ENCODE measurements at places on chromosomes 16 and 17.

DNA sequence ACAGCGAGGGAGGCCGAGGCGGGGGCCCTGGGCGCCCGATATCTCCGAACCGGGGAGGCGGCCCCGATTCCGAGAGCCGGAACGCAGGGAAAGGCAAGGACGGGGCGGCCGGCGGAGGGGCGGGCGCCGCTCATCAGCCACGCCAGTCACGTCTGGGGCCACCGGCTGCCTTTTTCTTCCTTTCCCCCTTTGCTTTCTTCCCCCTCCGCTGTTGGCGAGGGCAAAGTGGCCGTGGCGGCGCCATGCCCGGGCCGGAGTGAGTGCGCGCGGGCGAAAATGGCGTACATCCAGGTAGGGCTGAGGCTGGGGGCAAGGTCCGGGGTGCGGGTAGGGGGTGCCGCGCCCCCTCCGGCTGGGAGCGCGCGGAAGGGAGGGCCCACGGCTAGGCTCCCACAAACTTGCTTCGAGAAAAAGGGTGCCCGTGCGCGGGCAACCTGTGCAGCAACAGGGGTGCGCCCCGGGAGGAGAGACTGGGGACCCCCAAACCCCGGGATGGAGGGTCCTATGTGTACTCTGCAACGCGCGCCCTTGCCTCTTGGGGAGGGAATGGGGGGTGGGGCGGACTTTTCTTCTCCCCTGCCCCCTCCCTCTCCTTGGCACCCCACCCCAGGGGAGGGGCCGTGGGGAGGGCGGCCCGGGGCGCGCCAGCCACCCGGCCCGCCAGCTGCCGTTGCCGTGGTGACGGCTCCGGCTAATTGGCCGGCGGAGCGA lies 486 bp downstream of the SYT17 start:
- peak; percentile 76 for DNase-seq

GRCh38 chr17:82441691-82442487 lies 8.7 kb downstream of the CYBC1 start:
- no peak for DNase-seq

DNA sequence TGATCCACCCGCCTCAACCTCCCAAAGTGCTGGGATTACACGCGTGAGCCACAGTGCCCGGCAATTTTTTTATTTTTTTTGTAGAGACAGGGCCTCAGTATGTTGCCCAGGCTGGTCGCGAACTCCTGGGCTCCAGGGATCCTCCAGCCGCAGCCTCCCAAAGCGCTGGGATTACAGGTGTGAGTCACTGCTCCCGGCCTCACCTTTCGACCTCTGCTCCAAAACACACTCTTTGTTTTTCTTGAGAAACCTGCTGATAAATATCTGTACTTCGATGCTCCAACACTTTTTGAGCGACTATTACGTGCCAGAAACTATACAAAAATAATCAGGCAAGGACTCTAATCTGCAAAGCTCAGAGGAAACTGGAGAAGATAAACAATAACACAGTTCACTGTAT lies 1.0 kb downstream of the MED1 start:
- no peak for DNase-seq

DNA sequence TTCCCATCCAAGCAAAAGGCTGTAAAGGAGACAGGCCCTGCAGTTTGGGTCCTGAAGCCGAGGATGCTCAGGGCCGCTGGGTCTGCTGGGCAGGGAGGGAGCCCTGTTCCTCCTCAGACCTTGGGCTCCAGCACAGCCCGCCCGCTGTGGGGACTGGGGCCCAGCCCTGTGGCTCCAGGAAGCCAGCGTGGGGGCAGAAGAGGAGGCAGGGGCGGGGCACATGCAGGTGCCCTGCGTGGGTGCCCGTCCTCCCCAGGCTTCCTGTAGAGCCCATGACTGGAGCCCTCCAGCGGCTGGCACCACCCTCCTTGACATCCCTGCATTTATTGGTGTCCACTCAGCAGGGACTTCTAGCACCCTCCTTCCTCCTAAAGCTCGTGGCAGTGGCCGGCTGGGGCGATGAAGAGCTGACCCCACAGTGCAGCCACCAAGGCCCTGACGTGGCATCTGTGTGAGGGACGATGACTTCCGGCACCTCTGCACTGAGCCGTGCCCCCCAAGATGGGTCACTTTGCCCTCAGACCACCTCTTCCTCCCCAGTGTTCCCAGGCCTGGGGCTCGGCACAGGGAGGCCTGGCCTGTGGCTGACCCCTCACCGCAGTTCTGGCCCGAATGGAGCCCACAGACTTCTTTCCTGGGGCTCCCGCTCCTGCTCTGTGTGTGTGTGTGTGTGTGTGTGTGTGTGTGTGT lies 9.9 kb downstream of the PRSS27 start:
- DNase-seq: no peak

- peak; percentile 82 for DNase-seq
Observed at GRCh38 chr16:1108299-1109252, 12.5 kb upstream of the C1QTNF8 start.

GRCh38 chr16:54373534-54374520 lies 87.2 kb upstream of the IRX3 start:
- no peak for DNase-seq

GRCh38 chr16:72142476-72142875 lies 29.5 kb downstream of the PMFBP1 start:
- no peak for DNase-seq

GRCh38 chr16:55115506-55115905 lies 184.8 kb downstream of the IRX5 start:
- no peak for DNase-seq

All from NCI-H1092 treated with DMSO at 0.1 percent for 48 hours (cell line).